ENCODE measurements at places on chromosomes 3 and 15.

GRCh38 chr3:182585532-182586150 is 207.7 kb upstream of the ATP11B start:
- DNase-seq = no peak

GRCh38 chr3:130014526-130014925 is 40.0 kb downstream of the TRH start:
- DNase-seq = no peak

GRCh38 chr3:144351011-144351410 is 379.4 kb downstream of the DIPK2A start:
- DNase-seq = no peak

DNA sequence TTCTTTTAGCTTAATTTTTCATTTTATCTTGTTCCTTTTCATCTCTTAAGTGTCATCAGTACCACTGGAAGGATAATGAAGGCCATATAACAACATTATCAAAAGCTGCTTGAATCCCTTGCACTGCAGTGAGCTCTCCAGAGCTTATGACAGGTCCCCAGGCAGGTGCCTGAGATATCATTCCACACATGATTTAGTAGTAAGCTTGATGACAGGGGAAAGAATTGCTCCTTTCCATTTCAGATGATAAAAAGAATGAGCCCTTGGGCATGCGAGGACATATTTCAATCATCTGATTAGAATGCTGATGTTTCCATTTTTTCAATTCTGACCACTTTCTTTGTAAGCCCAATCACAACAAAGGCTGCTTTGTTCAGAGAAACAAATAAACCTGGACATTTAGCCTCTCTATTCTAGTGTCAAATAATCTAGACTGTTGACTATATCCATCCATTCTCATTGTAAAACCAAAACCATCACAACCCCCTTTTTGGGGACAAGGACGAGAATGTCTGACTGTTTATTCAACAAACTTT is 567.8 kb downstream of the IGSF11 start:
- DNase-seq = no peak

GRCh38 chr3:89059211-89059925 is 48.1 kb upstream of the EPHA3 start:
- no peak for DNase-seq

- DNase-seq = no peak
These were observed 28.6 kb upstream of the ANKDD1A start for GRCh38 chr15:64883100-64883581.

GRCh38 chr3:122668930-122669730 is 11.5 kb upstream of the PARP14 start:
- DNase-seq = no peak

GRCh38 chr15:89690276-89691218 is at the start of the genes PEX11A and WDR93:
TSS of gene PEX11A (minus strand) at chr15:89690754. CDS start at chr15:89690632, 122 bp downstream.
TSS of gene WDR93 (plus strand) at chr15:89690811. CDS start at chr15:89701747, 10,936 bp downstream.
- peak; percentile 86 for DNase-seq

DNA sequence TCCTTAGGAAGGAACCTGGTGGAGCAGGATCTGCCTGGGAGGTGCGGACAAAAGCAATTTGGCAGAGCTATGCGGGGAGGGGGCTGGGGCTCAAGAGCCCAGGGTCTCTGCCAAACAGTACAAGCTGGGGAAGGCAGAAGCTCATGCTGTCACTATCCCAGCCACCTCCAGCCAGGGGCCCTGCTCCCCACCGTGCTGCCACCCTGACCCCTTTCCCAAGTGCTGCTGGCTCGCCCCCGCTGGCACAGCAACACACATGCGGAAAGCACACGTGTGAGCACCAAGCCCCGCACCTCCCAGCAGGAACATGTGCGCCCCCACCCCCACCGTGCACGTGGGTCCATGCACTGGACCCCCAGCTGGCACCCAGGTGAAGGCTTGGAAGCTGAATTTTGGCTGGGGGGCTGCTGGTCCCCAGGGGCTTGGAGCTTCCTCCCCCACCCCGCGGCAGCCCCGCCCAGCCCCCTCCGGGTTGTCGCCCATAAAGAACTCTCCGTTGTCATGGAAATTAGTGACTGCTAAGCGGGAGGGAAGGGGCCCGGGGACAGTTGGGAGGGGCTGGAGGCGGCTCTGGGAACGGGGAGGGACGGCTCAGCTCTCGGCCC is 742 bp downstream of the CAMKV start:
- DNase-seq = peak; percentile 59

DNA sequence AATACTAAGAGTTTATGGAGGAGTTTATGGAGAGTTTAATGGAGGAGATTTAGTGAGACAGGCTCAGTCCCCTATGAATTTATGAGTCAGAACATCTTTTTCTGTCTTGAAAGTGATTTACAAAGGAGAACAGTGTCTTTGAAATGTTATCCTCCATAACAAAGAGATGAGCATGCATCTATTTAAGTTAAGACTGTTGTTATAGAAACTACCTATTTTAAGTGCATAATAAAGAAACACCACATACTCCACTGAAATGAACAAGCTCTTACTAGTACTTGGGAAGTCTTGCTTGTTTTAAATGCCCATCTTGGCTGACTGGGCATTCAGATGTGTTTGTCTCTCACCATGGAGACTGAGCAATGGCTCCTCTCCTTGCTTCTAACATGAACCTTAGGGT is 118.7 kb upstream of the ACP3 start:
- DNase-seq = no peak

GRCh38 chr3:55687526-55687925 is 200.4 kb upstream of the WNT5A start:
- no peak for DNase-seq

- peak; percentile 48 for DNase-seq
These were observed 135.4 kb downstream of the RAB11A start for GRCh38 chr15:66004618-66005262.

DNA sequence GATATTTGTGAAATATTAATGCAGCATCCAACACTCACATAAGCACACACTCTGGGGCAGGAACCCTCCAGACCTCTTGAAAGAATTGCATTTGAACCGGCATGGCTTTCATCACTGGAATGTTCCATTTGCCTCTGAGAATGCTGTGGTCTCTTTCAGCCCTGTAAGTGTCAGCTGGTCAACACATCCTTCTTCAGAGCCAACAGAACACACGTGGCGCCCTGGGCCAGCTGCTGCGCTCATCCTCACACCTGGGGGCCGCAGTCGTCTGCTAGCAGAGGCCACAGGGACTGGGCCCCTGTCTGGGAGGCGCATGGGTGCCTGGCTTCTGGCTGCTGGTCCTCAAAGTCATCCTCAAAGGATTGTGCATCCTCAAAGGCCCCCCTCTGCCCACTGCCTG is 71.4 kb upstream of the HERC1 start:
- no peak for DNase-seq

DNA sequence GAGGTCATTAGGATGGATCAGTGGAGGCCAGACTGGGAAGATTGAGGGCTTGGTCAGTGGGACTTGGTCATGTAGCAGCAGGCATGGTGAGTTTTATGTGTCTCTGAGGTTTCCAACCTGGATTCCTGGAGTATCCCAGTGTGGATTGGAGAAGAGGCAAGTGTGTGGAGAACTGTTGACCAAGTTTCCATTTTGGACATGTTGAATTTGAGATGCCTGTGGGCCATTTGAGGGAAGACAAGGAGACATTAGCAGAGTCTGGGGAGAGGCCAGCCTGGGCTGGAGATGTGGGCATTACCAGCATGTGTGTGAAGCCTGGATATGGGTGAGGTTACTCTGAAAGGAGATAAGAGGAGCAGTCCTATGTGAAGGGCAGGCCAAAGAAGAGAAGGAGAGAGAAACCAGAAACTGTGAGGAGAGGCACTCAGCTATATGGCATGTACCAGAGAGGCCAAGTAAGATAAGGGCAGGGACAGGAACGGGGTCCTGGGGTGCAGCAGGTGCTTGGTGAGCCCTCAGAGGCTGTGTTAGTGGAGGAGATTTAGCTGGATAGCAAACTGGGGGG is 4.3 kb downstream of the SLC25A38 start:
- no peak for DNase-seq

GRCh38 chr3:73789825-73790444 is 165.2 kb upstream of the PDZRN3 start:
- DNase-seq = peak; percentile 48

GRCh38 chr3:36381311-36381956 is 1.1 kb downstream of the STAC start:
- peak; percentile 48 for DNase-seq

All from mesendoderm (in vitro differentiated cells).